ENCODE measurements at places on chromosomes 1 and 21.
A peak's percentile ranks its signal among the peaks of the same experiment; 100 is the strongest.

- H3K4me3 ChIP-seq = no peak overlapping the region
- peaks cover 68% of the 10 kb centered on the region for H3K4me1 ChIP-seq
- H3K27me3 ChIP-seq = no peaks in the 10 kb centered on the region
- H3K27ac ChIP-seq = peak overlapping the region; percentile 70
- H3K36me3 ChIP-seq = peaks cover 2% of the 10 kb centered on the region
Measured at GRCh38 chr1:235270625-235271024, 57.4 kb downstream of the ARID4B start.

DNA sequence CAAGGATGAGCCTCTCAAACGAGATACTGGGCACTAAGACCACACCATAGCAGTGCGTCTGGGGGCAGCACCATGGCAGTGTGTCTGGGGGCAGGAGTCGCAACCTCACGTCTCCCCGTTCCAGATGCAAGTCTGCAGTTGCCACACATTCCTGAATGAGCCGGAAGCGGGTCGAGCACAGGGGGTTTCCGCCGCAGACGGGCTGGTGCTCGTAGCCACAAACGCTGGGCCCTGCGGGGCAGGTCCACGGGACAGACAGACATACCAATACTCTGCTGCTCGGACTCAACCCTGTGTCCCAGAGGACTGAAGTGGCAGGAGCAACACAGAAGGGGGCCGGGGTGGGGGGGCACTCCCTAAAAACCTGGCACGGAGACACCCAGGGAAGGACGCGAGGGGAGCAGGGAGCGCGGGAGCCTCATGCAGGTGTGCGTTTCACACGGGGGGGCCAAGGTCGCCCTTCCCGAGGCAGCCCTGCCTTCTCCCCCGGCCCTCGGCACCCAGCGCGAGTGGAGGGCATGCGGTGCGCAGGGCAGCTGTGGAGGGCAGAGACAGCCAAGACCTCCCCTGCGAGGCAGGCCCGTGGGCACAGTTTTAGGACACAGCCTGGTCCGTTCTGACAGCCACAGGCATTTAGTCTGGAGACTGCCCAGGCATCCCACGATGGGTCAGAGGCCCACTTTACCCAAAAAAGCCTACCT lies 24.5 kb downstream of the PTTG1IP start:
- H3K36me3 ChIP-seq = peaks cover 12% of the 10 kb centered on the region
- H3K27me3 ChIP-seq = no peaks in the 10 kb centered on the region
- H3K4me1 ChIP-seq = peaks cover 33% of the 10 kb centered on the region
- no peak for DNase-seq

DNA sequence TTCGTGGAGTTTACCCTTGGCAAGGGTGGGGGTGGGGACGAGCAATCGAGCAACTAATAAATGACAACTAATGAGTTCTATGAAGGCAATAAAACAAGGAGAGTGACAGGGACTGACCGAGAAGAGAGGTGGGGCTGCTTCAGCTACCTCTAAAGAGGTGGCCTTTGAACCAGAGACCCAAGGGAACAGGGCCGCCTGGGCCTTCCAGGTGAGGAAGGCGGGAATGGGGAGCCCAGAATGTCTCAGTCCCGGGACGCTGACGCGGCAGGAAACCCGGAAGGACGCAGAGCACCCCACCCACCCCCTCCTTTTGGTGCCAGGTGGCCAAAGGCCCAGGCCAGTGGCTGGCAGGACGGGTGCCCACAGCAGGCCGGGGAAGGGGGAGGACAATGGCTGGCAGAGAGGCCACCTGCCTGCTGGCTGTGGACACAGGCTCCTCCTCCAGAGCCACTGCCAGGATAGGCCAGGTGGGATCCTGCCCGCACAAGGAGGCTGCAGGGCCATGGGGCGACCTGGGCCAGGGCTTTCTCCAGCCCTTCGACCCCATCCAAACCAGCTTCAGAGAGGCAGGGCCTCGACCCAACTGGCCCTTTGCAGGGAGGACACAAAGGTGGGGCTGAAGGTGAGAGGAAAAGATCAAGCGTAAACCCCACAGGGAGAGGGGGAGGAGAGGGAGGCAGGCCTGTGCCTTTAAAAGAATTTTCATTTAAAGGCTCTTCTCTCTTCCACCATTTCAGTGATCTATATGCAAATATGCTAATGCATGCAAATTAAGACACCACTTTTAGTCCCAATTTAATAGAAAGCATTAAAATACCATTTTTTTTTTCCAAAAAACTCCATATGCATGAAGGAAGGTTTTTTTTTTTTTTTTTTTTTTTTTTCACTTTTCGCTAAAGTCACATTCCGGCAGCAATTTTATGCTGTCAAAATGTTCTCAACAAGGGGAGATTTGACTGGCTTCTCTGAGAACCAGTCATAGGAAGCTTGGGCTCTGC lies 58.1 kb downstream of the CASZ1 start:
- H3K27me3 ChIP-seq = peaks cover 14% of the 10 kb centered on the region
- H3K27ac ChIP-seq = no peak overlapping the region
- H3K4me1 ChIP-seq = peaks cover 14% of the 10 kb centered on the region
- DNase-seq = no peak
- no peaks in the 10 kb centered on the region for H3K36me3 ChIP-seq

DNA sequence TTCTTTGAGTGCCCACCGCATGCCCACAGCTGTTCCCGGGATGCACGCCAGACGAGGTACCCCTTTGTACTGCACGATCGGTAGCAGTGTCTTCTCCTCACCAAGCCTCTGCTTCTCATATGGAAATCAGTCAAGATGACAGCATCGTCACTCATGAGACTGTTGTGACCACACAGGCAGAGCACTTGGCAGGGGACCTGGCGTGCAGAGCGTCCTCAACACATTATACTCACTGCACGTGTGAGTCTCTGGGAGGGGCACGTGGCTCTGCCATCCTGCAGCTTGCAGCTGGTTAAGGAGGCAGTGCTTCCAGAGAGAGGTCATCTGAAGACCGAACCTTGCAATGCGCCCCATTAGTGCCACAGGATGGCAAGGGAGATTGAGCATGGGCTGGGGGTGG lies 266.8 kb downstream of the NPHP4 start:
- no peak overlapping the region for H3K4me3 ChIP-seq
- no peak for DNase-seq
- no peaks in the 10 kb centered on the region for H3K4me1 ChIP-seq
- H3K27me3 ChIP-seq = peaks cover 11% of the 10 kb centered on the region
- no peaks in the 10 kb centered on the region for H3K36me3 ChIP-seq

- DNase-seq = no peak
- H3K27ac ChIP-seq = no peak overlapping the region
- H3K4me1 ChIP-seq = no peaks in the 10 kb centered on the region
Measured at GRCh38 chr1:59261537-59261936, 35.4 kb upstream of the FGGY start.

GRCh38 chr1:3777078-3777547 lies 4.6 kb downstream of the SMIM1 start:
- no peak for DNase-seq
- H3K4me1 ChIP-seq = peaks cover 2% of the 10 kb centered on the region
- peaks cover 20% of the 10 kb centered on the region for H3K36me3 ChIP-seq
- H3K4me3 ChIP-seq = no peak overlapping the region
- no peak overlapping the region for H3K27ac ChIP-seq
- no peaks in the 10 kb centered on the region for H3K27me3 ChIP-seq
